ENCODE measurements at places on chromosomes 6 and 20.

GRCh38 chr6:68158256-68158655 lies 476.8 kb upstream of the ADGRB3 start:
- DNase-seq, result no peak

DNA sequence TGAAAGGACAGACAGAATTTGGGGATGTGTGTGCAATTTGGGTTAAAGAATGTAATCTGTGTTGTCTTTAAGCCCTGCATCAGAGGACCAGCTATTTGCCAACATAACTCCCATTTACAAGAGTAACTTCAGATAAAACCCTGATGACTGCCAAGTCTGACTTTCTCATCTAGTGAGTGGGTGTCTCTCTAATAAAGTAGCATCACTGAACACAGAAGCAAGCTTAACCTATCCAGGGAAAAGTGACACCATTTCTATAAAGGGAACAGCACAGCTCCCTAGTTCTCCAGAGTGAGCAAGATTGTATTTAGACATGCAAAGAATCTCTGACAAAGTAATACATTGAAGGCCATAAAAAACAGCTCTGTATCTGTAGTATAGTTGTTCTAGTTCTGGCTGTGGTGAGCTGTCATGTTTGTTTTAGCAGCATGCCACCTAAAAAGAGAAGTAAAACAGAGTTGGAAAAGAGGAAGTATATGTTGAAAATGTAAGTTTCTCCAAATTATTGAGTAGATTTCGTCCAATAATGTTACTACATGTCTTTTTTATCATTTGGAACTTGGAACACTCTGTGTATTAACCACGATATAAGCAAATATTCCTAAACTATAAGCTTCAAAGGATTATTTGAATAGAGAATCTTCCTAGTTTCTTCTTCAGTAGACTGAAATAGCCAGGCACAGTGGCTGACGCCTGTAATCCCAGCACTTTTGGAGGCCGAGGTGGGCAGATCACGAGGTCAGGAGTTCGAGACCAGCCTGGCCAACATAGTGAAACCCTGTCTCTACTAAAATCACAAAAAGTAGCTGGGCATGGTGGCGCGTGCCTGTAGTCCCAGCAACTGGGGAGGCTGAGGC lies 8.8 kb upstream of the PIM1 start:
- no peak for DNase-seq

DNA sequence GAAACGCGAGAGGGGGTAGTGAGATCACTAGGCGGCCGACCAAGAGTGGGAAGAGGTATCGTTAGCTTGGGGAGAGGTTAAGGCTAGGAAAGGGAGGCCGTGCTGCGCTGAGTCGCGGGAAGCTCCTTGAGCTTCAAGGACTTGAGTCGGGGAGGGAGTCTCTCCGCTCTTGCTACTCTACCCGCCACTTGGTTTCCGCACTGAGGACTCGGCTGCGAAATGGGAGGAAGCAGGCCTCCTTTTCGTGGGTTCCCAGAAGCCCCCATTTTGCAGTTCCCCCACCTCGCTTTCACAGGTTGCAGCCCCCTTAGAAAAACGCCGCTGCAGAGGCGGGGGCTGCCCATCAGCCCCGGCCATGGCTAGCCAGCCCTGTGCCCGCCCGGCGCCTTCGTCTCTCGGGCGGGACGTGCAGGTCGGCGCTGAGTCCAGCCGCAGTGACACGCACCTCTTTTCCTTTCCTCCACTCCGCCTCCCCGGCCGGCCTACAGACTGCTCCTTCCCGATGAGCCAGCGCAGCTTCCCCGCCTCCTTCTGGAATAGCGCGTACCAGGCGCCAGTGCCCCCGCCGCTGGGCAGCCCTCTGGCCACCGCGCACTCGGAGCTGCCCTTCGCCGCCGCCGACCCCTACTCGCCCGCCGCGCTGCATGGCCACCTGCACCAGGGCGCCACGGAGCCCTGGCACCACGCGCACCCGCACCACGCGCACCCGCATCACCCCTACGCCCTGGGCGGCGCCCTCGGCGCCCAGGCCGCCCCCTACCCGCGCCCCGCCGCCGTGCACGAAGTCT lies 4.9 kb downstream of the VGLL2 start:
- no peak for DNase-seq

DNA sequence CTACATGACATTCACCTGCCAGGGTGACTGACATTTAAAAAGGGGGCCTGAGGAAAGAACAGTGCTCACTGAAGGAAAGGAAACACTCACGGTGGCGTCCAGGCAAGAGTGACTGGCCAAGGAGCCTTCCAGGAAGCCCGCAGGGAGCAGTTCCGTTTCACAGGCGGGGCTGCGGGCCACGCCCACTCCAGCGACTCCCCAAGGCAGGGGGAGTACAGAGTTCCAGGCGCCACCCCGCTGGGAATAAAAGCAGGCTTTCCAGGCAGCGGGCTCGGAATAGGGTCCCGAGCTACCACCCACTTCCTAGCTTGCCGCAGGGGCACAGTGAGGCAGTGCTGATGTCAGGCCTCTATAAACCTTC lies 34.2 kb downstream of the PKIG start:
- no peak for DNase-seq

DNA sequence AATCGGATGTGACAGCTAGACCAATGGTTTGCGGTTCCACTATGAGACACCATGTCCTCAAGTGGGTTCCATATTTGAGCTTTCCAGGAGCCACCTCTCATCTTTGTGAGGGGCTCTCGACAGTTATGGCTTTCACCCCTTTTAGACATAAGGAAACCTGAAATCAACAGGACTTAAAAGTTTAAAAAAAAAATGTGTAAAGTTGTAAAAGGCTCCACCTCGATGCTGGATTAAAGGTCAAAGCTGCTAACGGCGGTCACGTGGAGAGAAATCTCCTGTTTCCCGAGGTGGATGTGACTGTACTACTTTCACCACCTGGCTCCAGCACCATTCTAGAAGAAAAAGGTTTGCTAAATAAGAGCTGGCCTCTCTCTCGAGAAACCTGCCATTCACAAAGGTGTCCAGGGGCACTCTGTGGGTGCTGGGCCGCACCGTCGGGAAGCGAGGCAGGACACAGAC lies 542 bp downstream of the ATP5F1E start:
- no peak for DNase-seq

- no peak for DNase-seq
These were observed 26.6 kb downstream of the GLP1R start for GRCh38 chr6:39075010-39075686.
